ENCODE measurements at places on chromosomes 3 and 15. TPM values are rescaled to one million over a fixed set of nuclear protein-coding genes. Genes with fewer than 3 reads are reported as not detected.

The FRMD4B gene
- total RNA-seq, result 107 TPM

The NEK11 gene
- total RNA-seq, result 3.0 TPM

The CFAP20DC gene
- 1.0 TPM for total RNA-seq

The FEZF2 gene
- not detected for total RNA-seq

The SLC9C1 gene
- 0.09 TPM for total RNA-seq

The ALG1L2 gene
- not detected for total RNA-seq

The KBTBD8 gene
- total RNA-seq, result 3.5 TPM

The RABL3 gene
- 6.4 TPM for total RNA-seq

The TMEM108 gene
- 0.38 TPM for total RNA-seq

The CILP gene
- total RNA-seq, result not detected

The GNAT1 gene
- not detected for total RNA-seq

The PLCB2 gene
- total RNA-seq, result 2.0 TPM

The RTP4 gene
- 0.18 TPM for total RNA-seq

The PRSS50 gene
- not detected for total RNA-seq

The ATP13A4 gene
- 0.09 TPM for total RNA-seq

The SPESP1 gene
- 1.0 TPM for total RNA-seq

The BUB1B gene
- 10.1 TPM for total RNA-seq

The NEK10 gene
- 9.0 TPM for total RNA-seq

The GMNC gene
- under 0.01 TPM for total RNA-seq

The DUOX2 gene
- total RNA-seq, result not detected

The CGGBP1 gene
- 52.7 TPM for total RNA-seq

The CHRM5 gene
- total RNA-seq, result under 0.01 TPM

The GOLGA8G gene
- total RNA-seq, result not detected

The CACNA1D gene
- 0.09 TPM for total RNA-seq

The SKOR1 gene
- total RNA-seq, result 0.09 TPM

The AGBL1 gene
- total RNA-seq, result not detected

The TIMP4 gene
- total RNA-seq, result 0.09 TPM

Data from endothelial cell of coronary artery (primary cell).